CD4-positive, alpha-beta T cell treated with Interleukin-4 for 1 hour (primary cell): ENCODE measurements at places on chromosomes 2 and 18.

- DNase-seq: no peak
Measured at GRCh38 chr2:152400607-152401214, 65.7 kb downstream of the FMNL2 start.

DNA sequence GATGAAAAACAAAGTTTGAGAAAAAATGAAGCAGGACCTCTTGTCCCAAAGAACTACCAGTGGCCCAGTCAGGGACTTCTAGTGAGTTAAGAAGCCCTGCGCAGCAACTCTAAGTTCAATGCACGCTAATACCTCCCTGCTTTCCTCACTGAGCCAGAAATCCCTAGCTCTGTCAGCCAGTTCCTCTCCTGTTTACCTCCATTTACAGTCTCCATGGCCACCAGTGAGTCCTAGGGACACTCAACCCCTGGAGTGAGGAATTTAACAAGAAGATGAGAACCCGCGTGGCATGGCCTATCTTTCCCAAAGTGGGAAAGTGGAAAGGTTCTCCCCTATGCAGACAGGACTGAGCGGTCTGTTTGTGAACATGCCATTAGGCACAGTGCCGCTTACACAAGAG is 31.0 kb downstream of the MRPL33 start:
- DNase-seq: no peak

DNA sequence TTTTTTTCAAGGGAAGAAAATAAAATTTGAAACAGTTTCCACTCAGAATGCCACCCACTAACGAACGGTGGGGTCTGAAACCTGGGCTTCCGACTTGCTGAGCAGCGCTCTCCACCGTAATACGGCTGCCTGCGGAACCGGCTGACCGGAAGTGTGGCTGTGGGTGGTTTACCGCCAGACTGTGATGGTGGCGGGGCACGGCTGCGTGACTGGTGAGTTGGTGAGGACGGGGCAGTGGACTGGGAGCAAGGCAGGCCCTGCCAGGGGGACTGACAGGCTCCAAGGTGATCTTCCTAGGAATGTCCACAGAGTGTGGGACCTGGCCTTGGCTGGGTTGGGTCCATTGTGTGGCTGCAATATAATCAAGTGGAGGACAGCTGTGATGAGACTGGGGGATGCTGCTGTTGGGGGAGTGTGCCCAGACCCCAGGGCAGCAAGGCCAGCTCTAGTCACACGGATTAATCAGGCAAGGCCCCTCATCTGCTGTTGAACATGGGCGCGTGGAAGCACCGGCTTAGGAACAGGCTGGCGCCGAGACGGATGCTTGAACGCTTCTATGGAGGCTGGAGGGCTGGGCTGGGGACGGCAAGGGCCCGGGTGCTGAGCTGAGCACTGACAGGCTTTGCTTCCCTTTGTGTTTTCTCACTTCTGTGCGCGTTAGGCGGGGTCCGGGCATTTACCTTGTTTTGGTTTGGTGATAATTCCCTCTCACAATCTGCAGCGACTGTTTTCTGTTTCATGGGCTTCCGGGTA is 357.7 kb upstream of the SPRED2 start:
- no peak for DNase-seq

GRCh38 chr2:72757177-72757775 is 68.6 kb downstream of the EXOC6B start:
- DNase-seq: no peak

- DNase-seq: no peak
Measured at GRCh38 chr2:158634627-158635026, 160.5 kb upstream of the DAPL1 start.

- no peak for DNase-seq
Measured at GRCh38 chr2:73218298-73218697, 4.3 kb downstream of the SMYD5 start.

DNA sequence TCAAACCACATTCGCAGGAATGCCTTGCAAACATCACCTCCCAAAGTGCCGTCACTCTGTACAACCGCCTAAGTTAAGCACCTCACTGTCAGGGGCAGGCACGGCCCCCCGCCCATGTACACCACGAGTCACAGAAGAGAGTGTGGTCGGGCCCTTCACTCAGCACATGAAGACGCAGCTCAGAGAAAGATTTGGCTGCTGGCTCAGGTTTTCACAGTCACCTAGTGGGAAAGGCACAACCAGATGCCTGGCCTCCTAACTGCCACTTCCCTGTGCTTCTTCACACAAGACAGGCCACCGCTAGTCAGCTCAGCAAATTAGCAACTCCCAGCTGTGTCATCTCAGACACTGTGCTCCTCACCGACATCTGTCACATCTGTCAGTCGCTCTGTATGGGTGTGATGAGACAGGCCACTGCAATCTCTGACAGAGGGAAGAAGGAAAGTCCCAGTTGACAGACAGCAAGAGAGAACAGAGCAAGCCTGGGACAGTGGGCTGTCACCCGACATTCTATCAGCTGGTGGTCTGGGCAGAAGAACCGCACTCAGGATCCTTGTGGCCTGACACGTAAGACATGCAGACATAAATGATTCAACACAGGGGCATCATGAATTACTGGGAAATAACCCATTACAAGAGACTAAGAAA is 60.8 kb downstream of the CRACDL start:
- peak; percentile 14 for DNase-seq

DNA sequence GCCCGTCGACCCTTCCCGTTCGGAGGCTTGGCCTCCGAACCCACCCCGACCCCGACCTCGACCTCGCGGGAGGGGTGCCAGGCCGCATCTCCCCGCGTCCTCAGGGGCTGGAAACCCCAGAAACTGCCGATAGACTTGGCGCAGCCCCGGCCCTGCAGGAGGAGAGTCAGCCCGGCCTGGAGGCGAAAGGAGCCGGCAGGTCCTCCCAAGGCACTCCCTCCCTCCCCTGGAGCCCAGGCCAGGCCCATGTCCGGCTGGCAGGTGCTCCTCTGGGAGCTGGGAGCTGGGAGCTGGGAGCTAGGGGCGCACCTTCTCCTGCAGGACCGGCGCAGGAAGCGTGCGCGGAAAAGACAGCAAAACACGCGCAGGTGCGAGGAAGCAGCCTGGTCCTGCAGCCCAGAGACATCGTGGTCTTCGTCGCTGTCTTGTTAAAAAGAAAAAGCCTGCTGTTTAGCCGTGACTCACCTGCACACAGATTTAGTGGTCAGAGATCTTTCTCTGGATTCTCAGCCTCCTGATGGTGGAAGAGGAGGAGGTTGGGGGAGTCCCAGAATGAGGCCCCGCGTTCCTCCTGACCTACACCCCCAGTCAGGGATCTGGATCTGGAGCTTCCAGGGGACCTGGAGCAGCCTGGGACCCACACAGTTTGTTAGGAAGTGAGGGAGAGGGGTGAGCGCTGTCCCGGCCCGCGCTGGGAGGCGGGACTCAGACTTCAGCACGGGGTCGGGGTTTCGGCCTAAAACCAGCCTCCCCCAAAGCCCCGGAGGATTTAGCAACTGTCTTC is 660 bp upstream of the MBP start:
- no peak for DNase-seq

GRCh38 chr2:66587216-66587615 is 152.3 kb downstream of the MEIS1 start:
- DNase-seq: no peak

- DNase-seq: no peak
Measured at GRCh38 chr18:31419457-31419932, 28.0 kb upstream of the DSG3 start.

GRCh38 chr2:206805887-206806607 is 40.6 kb downstream of the FASTKD2 start:
- DNase-seq: no peak

DNA sequence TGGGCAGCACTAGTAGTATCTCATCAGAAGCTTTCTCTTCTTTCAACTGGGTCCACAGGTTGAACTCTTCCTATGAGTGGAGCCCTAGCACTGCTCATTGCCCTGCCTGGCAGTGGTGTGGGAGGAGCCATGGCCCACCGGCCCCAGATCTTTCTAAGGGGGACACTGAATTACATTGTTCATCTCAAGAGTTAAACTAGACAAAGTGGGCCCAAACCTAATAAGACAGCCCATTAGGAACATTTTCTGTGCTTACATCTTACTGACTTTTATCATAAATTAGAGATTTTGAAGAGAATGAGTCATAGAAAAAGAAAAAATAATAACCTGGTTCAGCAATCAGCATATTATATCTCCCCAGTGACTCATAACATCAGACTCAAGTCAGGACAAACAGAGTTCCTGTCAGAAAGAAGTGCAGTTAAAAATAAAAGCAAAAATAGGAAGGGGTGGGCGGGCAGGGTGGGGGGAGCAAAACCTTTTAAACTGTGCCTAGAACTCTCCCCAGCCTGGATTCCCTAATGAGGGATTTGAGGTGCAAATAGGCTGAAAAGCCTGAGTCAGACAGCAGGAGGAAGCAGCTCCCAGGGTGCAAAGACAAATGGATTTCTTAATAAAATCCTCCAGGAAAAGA is 161.6 kb upstream of the TRIB2 start:
- DNase-seq: no peak

- DNase-seq: no peak
Measured at GRCh38 chr2:128292599-128293425, 25.9 kb downstream of the HS6ST1 start.

DNA sequence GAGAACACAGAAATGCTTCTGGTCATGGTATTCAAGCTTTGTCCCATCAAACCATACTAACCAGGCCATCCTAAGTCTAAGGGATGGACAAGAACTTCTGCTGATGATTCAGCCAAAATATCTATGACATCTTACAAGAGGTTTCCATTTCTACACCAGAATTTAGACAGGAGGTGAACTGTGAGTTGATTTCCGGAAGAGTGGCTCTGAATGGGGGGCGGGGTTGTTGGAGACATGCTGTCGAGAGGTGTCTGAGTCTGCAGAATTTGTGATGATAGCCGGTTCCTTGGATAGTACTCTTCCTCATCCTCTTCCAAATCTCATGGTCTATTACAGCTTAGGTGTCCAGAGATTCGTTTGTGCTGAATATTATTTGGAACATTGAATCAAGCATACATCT is 408.7 kb upstream of the TCF4 start:
- DNase-seq: no peak

DNA sequence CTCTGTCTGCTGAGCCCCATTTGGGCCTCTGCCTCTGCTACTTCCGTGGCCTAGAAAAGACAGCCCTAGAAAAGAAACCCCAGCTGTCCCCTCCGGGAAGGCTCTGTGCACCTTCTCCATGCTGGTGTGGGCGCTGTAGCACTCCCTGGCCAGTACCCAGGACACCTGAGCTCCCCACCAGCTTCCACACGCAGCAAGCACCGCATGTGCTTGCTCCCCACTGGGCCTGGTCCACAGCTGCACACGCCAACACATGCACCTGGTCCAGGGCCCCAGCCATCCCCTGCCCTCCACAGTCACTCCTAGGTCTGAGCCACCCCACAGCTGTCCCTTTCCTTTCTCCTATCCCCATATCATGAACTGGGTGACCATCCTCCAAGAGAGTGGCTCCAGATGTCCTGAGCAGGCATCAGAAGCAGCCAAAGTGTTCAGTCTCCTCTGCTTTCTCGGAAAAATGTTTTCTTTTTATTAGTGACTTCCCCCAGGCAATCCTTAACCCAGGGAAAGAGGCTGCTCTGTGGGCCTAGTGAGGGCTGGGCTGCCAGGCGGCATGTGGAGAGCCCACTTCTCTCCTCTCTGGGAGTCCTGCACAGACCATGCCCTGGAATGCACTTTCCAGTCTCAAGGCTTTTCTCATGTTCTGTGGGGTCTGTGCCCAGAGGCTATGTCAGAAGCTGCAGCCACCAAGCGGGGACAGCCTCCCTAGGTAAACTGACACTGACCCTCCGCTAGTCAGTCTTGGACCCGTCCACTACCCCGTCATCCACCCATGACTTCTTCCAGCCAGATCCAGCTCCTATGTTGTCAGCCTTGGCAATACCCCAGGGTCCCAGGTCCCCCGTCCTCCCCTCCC is 133.7 kb downstream of the KLHL29 start:
- DNase-seq: no peak

GRCh38 chr2:22035361-22035830 is 911.6 kb downstream of the TDRD15 start:
- no peak for DNase-seq
